ENCODE measurements at places on chromosomes 13 and 19.

GRCh38 chr13:98697791-98698190 lies 54.7 kb downstream of the SLC15A1 start:
- no peak for DNase-seq

- no peak for DNase-seq
Measured at GRCh38 chr13:101893021-101893420, 440.5 kb downstream of the ITGBL1 start.

DNA sequence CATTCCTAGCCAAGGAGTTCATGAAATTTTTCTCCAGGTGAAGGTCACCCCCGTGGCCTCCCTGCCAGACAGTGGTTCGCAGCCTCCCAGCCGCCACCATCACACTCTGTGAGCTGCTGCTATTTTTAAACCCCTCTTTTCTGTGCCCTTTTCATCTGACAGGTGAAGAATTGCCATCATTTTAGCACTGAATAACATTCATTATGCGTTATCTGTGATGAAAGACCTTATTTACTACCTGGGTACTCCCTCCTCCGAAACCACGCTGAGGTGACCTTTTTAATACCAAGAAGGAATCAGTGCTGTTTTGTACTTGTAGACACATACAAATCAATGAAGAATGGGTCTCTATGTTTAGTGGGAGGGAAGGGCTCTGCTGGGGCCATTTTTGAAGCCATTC lies 148.9 kb upstream of the GPR12 start:
- DNase-seq, result no peak

GRCh38 chr13:107678075-107678689 lies 537.2 kb downstream of the LIG4 start:
- DNase-seq, result no peak

DNA sequence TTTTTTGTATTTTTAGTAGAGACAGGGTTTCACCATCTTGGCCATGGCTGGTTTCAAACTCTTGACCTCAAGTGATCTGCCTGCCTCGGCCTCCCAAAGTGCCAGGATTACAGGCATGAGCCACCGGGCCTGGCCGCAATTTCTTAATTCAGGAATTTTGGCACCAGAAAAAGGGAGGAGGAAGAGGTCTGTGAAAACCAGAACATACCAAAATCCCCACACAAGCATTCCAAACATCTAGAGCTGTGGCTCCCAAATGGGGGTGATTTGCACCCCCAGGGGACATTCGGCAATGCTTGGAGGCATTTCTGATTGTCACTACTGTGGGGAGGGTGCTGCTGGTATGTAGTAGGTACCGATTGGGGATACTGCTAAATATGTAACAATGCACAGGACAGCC lies 40.2 kb upstream of the ABCC4 start:
- no peak for DNase-seq

DNA sequence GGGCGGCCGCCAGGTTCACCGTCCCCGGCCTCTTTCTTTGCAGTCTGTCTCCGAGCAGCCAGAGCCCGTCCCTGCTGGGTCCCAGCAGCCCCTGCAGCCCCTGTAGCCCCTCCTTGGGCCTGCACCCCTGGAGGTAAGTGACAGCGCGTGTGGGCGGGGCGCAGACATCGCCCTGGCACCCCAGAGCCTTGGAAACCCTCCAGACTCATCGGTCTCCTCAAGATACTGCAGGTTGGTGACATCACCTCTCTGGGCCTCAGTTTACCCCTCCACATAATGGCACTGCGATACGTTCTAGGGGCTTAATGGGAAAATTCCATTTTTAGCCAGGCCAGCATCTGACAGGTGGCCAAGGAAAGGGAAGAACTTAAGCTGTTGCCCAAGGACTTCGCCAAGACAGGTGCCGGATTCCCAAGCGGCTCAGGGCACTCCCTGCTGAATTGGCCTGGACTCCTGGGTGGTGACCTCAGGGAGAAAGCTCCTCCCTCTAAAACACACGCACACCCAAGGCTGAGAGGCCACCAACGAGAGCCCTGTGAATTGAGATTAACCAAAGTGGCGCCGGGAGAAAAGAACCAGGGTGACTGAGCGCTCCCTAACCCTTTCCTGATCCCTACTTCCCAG lies 13.1 kb downstream of the MAST3 start:
- no peak for DNase-seq

DNA sequence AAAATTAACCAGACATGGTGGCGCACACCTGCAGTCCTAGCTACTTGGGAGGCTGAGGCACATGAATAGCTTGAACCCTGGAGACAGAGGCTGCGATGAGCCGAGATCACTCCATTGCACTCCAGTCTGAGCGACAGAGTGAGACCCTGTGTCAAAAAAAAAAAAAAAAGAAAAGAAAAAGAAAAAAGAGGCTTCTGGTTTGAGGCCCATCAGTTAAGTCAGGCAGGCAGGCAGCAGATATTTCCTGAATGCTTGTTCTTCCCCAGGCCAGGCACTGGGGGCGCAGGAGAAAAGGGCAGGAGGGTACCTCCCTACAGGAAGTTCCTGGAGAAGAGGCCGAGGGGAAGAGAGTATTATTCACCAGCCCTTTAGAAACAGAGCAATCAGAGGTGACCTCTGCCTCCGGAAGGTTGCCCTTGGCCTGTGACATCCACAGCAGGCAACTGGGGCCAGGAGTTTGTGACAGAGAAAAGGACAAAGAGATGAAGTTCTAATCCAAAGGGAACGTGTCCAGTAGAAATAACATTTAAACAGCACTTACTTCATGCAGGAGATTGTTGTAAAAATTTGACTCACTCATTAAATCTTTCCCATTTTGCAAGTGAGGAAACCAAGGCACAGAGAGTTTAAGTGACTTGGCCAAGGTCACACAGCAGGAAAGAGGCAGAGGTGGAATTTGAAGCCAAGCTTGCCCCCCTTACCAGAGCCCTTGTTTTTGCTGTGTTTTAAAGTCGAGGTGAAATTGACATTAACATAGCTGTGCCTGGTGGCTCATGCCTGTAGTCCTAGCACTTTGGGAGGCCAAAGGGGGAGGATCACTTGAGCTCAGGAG lies 4.3 kb upstream of the RLN3 start:
- DNase-seq, result no peak

Measured in activated naive CD8-positive, alpha-beta T cell treated with anti-CD3 and anti-CD28 coated beads, Interleukin-2, amount 50 U/mL, for 16 hours (primary cell).